SW480 (cell line): ENCODE measurements at places on chromosomes 16 and 17.

DNA sequence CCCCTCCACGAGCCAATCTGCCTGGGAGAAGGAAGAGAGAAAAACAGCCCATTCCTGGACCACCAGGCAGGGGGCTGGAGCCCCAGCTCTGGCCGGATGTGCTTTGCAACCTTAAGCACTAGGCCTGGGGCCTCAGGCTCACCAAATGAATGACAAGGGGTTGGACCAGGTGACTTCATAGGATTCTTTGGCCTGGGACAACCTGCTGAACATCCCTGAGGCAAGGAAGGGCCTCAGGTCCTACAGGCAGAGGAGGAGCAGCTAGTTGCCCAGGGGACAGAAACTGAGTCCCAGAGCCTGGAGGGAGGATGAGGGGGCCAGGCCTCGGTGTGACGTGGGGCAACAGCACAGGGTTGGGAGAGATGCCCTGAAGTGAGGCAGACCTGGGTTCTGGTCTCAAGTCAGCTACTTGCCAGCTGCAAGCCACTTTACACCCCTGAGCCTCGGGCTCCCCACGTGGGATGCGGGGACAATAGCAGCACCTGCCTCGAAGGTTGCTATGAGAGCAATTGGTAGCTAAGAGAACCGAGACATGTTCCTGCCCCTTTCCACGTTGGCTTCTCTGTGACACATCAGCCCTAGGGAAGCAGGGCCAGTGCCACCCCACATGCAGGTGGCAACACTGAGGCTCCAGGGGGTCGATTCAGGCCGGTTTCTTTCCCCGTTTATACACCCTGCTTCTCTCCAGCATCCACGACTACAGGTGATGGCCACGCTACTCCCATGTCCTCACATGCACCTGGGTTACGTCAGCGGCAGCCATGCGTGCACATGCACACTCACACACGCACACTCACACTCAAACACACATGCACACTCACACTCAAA lies 42.6 kb downstream of the CFAP20 start:
- DNase-seq: no peak

GRCh38 chr17:34532281-34533065 lies 46.9 kb upstream of the TMEM132E start:
- no peak for DNase-seq

- DNase-seq: peak; percentile 32
These were observed 379 bp upstream of the OTOP2 start for GRCh38 chr17:74923538-74924249.

GRCh38 chr17:49403514-49404289 lies 11.0 kb downstream of the PHB1 start:
- no peak for DNase-seq

- DNase-seq: no peak
These were observed 18.8 kb downstream of the MAP1LC3B start for GRCh38 chr16:87410968-87411367.

DNA sequence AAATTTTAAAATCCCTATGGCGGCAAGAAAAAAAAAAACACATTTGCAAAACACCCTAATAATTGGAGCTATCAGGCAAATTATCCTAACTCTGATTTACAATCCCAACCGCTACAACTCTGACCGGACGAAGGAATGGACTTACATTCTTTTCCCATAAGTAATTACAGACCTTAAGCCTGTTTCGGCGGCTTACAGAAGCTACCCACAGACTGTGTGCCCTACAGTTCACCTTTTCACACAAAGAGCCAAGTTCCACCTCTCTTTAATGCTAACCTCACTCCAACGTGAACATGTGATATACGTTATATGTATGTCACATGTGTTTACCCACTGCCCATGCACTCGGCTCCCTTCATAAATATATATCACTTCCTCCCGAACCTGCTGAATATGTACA lies 8.7 kb upstream of the MEAK7 start:
- no peak for DNase-seq

DNA sequence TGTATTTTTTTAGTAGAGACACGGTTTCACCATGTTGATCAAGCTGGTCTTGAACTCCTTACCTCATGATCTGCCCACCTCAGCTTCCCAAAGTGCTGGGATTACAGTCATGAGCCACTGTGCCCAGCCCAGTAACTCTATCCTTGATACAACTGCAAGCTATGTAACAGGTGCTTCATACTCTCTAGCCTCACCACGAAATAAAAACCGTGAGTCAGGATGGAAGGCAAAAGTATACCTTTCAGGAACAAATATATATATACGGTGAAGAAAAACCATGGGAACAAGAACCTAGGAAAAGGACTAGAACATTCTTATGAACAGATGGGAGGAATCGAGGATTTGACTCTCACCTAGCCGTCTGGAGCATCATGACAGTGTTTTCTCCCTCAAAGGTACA lies 9.6 kb upstream of the FBF1 start:
- no peak for DNase-seq

DNA sequence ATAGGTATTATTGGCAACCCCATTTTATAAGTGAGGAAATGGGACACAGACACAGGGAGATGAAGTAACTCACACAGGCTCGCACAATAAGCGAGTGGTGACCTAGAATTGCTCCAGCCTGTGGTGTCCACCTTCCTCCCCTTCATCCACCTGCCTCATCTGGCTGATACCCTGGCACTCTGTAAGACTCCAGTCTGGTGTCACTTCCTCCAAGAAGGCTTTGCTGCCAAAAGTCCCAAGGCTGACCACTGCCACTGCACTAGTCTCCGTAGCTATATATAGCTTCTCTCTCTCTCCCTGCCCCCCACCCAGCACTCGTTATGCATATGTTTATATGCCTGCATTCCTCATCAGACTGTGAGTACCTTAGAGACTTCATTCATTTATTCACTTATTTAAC lies 66.1 kb upstream of the SREBF1 start:
- DNase-seq: no peak

DNA sequence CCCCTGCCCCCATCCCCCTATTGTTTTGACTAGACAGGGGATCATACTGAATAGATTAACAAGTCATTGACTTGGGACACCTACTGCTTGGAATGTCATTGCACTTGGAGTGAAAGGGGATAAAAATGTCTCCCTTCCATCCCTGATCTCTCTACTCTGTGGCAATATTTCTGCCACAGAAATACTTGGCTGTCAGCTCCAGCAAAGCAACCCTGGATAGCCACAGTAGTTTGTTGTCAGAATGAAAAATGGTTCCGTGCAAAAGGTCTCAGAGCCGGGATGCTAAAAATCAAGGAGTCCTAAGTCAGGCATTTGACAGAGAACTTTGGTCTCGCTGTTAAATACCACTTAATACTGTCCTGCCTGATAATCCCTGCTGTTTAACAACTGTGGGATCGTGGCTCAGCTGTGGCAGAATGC lies 722.0 kb upstream of the SOX9 start:
- DNase-seq: no peak

DNA sequence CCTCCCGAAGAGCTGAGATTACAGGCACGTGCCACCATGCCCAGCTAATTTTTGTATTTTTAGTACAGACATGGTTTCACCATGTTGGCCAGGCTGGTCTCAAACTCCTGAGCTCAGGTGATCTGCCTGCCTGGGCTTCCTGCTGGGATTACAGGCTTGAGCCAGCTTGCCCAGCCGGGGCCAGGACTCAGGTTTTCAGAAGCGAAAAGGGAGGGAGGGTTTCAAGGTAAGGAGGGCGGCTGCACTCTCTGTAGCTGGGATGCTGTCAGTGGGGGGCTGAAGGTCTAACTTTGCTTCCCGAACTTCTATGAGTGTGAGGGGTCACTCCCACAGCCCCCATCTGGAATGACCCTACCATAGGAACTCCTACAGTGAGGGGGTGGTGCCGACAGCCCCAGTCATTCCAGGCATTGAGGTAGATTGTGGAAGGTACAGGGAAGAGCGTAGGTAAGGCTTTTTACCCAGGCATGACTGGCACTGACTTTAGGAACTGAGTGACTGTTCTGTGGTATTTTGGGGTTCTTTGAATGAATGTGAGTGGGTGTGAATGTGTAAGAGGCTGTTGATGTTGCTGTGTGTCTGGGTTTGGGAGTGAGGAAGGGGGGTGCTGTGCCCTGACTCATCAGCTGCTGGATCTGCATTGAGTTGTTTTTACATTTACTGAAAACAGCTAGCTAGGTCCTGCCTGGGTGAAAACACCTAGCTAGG lies 3.8 kb upstream of the C1QL1 start:
- peak; percentile 41 for DNase-seq

- no peak for DNase-seq
These were observed 826 bp downstream of the LYZL6 start for GRCh38 chr17:35942588-35943186.

DNA sequence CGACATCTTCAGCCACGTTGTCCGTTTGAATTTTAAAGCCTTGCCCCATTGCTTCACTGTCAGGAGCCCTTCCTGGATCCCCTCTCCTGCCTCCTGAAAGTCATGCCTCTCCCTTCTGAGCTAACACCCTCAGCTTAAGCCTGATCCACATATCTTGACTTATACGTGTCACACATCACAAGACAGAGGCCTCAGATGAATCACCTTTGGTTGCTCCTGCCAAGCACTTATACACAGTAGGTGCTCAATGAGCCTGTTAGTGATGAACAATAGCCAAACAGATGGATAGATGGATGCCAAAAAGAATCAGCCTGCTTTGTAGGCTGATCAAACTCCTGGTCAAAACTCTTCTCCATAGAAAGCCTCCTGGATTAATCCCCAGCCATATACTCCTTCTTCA lies 31.8 kb downstream of the PITPNM3 start:
- DNase-seq: no peak

GRCh38 chr17:19460700-19461099 lies 49.7 kb downstream of the RNF112 start:
- no peak for DNase-seq

DNA sequence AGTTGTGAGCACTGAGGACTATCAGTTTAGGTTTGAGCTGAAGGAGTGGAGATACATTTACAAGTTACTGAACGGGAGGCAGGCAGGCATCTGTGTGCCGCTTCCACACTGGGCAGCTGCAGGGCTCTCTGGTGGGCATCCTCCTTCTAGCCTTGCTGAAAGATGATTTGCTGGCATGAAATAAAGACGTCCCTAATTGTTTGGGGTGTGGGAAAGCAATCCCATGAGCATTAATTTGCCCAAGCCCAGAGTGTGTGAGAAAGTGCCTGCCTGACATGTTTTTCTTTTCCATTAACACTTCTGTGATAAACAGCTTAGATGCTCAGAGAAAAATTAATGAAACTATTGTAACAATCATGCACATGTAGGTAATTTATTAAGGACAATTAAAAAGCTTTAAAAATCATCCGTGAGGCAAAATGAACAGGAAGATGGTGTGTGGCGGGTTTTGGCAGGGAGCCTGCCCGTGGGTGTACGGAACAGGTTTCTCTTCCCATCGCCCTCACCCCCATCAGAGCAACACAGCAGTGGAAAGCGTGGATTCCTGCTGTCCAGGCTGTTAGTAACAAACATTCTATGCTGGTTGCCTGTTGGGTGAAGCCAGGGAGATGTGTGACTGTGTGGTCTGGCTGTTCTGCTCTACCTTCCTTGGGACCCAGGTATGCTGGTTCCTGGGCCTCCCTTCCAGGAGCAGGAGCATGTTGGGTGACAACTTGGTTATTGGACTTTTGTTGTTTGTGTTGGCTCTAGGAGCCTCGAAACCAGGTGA lies 191.9 kb downstream of the MSI2 start:
- no peak for DNase-seq

GRCh38 chr17:21395764-21396163 lies 19.6 kb downstream of the KCNJ12 start:
- DNase-seq: no peak

- no peak for DNase-seq
These were observed 13.8 kb downstream of the USP22 start for GRCh38 chr17:21029036-21029435.

DNA sequence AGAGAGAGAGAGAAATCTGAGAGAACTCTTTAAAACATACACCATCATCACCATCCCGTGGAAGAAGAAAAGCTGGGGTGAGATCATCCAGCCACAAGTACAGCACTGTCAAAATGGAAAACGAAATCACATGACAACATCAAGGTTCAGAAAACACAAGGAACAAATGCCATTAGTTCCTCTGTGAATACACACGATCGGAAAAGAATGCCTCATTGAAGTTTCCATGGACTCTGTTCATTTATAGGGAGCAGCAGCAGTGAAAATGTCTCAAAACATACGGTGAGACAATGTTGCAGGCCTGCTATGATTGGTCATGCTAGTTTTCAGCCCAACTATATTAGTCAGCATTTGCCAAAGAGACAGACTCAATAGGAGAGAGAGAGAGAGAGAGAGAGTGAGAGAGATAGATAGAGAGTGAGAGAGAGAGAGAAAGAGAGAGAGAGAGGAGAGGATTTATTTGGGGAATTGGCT lies 4.4 kb downstream of the CFAP97D1 start:
- DNase-seq: no peak

GRCh38 chr16:7546948-7547347 lies 214.3 kb downstream of the RBFOX1 start:
- DNase-seq: no peak
